Left hindlimb (tissue), 1 donor: ENCODE measurements at places on chromosomes 11 and 22.

DNA sequence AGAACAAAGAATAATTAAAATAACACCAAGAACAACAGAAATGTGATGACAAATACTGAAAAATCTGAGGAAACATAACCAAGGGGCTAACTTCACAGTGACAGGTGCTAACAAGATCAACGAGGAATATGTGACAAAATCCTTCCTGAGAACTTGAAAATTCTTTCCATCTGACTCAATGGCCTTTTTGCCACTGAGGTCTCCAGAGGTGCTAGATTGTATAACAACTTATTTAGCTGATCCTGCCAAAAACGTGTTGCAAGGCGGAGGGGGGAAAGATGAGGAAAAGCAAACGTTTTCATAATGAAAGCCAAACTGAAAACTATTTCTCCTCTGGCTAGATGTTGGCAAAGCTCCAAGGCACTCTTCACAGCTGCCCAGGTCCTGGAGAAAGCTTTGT, 364.5 kb downstream of the NTM start:
- DNase-seq = no peak

GRCh38 chr11:118441770-118442275, 5.5 kb downstream of the KMT2A start:
- no peak for DNase-seq

GRCh38 chr11:111586388-111586831, 15.8 kb upstream of the SIK2 start:
- no peak for DNase-seq

- no peak for DNase-seq
Measured at GRCh38 chr11:58575377-58576020, at the start of gene LPXN. TSS of gene LPXN (minus strand) at chr11:58575856. CDS start at chr11:58575772, 84 bp downstream.

- no peak for DNase-seq
Measured at GRCh38 chr11:35905646-35906276, 38.1 kb upstream of the LDLRAD3 start.

GRCh38 chr11:27349919-27350318, 13.1 kb downstream of the CCDC34 start:
- DNase-seq = no peak

DNA sequence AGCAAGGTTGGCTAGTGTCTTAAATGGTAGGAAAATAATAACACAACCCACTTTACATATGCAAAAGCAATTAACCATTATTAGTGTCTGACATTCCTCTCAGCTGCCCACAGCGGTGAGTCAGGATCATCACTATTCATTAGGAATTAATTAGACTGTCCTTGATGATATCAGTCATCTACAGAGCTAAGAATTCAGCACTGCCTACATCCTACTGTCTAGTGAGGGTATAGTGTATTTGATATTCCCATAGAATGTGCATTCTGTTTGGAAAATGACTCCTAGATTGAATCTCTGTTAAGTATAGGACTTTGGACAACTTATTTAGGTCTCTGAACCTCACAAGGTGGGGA, 82.2 kb downstream of the TEAD1 start:
- no peak for DNase-seq

- DNase-seq = no peak
Measured at GRCh38 chr11:115471367-115471766, 32.8 kb downstream of the CADM1 start.

- DNase-seq = no peak
Measured at GRCh38 chr11:62572431-62572830, 1.3 kb downstream of the EEF1G start.

DNA sequence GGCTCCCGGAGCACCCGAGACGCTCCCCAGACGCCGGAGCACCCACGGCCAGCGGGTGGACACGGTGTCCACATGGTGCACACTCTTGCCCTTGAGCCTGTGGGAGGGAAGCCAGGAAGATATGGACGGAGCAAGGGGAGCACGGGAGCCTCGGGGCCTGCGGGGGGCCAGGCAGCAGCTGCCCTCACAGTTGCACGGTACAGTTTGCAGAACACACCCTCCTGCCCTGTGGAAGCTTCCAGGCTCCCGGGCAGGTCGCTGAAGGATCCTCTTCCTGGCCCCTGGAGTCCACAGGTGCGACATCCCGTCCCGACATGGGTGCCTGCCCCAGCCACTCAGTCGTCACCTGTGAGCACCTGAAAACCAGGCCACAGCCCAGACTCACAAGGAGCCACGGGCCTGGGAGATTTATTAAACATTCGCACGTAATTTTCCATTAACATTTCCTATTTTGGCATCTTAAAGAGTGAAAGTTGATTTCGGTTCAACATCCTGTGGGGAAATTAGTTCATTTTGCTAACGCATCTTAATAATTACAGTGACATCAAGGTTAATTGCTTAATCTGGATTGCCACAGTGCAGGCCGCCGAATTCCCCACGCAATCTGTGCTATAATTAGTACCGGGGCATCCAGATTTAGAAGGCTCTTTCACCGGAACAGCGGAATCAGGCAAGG, 253.3 kb downstream of the BRD1 start:
- DNase-seq = peak; percentile 9

- no peak for DNase-seq
Measured at GRCh38 chr22:36384766-36385481, 2.8 kb downstream of the MYH9 start.

DNA sequence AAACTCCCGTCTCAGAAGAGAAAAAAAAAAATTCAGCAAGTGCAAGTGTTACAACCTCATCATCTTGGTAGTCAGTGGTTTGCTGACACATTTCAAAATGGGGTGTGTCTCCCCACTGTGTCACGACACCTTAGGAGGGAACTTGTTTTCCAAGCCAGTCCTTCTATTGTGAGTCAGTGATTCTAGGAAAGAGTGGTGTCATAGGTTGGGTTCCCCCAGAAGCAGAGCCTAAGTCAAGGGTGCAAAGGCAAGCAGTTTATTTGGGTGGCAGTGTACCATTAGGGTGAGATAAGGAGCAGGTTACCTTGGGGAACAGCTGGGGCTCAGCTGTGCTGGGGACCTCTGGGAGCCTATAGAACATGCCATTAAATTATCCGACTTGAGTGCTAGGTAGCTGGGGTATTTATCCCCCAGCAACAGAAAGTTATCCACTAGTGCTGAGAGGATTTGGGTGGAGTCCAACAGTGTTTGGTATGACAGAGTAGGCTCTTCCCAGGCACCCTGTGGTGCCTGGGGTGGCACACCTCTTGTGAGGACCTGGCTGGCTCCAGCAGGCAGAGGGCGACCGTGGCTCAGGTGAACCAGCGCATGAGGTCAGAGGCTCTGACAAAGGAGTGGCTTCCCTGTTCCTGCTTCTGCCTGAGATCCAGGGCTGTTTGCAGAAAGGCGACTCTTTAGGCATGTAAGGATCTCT, 41.7 kb downstream of the KIAA1671 start:
- no peak for DNase-seq

DNA sequence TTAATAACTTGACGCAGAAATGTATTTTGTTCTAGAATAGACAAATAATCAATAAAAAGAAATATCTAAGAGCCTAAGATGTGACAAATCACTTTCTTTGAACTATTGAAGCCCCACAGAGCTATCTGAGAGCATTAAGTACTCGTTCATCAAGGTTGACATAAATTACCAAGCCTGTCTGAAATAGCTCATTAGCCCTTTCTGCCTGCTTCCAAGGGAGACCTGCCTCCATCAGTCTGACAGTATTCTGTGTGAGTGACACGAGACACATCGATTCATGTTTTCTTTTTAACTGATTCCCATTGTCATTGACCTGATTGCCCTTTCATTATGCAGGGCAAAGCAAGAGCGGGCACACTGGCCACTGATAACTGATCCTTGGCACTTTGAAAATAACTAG, 347.5 kb downstream of the KCNA4 start:
- DNase-seq = no peak

GRCh38 chr11:91312541-91312940, 912.1 kb upstream of the FAT3 start:
- no peak for DNase-seq

DNA sequence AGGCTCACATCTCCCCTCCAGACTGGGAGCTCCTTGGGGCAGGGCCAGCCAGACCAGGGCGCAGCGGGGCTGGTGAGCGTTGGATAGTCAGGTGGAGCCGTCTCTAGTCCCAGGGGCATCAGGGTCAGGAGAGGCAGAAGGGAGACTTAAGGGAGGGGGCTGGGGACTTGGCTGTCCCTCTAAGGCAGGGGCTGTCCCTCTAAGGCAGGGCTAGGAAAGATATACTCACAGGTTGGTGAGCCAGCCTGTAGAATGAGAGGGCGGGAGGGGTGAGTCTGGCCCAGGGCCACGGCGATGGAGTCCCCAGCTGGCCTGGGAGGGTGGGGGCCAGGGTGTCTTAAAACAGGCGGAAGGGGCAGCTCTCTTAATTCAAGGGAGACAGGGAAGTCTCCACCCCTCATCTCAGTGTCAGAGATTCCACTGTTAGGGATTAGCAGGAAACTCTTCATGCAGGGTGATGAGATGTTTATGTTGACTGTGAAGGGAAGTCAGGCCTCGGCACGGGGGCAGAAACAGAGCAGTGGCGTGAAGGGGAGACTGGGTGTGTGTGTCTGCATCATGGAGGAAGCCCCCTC, 11.3 kb downstream of the P2RY2 start:
- no peak for DNase-seq

DNA sequence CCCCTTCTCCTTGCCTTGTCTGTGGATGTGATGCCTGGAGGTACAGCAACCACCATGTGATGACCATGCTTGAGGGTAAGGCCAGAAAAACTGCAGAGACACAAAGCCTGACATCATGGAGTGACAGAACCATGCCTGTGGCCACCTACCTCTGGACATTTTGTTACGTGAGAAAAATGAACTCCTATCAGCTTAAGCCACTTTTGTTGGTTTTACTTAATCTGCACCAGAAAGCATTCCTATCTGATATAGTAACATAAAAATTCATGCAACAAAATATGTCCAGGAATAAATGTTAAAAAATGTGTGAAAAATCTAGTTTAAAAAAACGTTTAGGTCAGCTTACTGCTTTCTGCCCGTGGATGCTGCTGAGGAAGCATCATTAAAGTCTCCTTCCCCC, 42.6 kb upstream of the P4HA3 start:
- no peak for DNase-seq

- no peak for DNase-seq
Measured at GRCh38 chr22:31173386-31174145, 13.6 kb downstream of the RNF185 start.

DNA sequence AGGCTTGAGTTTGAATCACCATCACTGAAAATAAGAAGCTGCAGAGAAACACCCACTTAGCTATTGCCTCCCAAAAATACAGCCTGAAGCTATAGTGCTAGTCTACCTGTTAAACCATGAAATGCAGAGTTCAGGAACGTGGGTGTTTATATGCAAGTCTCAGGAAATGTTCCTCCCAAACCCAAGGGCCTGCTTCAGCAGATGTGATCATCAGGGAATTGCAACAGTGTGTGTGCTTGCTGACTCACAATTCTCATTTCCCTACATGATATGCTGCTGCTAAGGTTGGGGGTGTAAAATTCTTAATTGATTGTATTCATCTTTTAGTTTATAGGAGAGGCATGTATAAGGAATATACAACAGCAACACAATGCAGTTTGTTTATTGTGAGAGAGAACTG, 49.6 kb downstream of the NUP98 start:
- DNase-seq = no peak

- DNase-seq = no peak
Measured at GRCh38 chr11:130418210-130418609, 10.2 kb downstream of the ADAMTS8 start.

- no peak for DNase-seq
Measured at GRCh38 chr22:48925450-48925849, 902.2 kb downstream of the BRD1 start.
